NCI-H146 (cell line): ENCODE measurements at places on chromosomes 16 and 17.

GRCh38 chr17:34852614-34853013 is 108.6 kb downstream of the CCT6B start:
- DNase-seq: no peak

GRCh38 chr17:30380643-30381339 is 2.1 kb downstream of the CPD start:
- DNase-seq: no peak

GRCh38 chr17:4142107-4142900 is 526 bp downstream of the ZZEF1 start:
- DNase-seq: peak; percentile 64

- DNase-seq: no peak
Observed at GRCh38 chr17:81991684-81992305, 14.4 kb downstream of the ASPSCR1 start.

DNA sequence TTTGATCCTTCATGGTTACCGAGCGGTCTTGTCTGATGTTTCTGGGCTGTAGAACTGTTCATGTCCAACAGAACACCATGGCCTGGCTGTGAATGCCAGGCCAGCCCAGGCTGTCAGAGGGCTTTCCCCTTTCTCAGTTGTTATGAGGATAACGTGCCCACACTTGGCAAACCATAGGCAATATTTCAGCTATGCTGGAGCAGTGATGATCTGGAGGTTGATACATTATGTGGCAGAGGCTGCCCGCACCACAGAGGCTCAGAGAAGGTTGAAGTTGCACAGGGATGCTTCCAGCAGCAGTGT is 92.9 kb downstream of the C16orf78 start:
- DNase-seq: no peak

GRCh38 chr17:44983563-44983962 is 15.5 kb upstream of the C1QL1 start:
- no peak for DNase-seq

DNA sequence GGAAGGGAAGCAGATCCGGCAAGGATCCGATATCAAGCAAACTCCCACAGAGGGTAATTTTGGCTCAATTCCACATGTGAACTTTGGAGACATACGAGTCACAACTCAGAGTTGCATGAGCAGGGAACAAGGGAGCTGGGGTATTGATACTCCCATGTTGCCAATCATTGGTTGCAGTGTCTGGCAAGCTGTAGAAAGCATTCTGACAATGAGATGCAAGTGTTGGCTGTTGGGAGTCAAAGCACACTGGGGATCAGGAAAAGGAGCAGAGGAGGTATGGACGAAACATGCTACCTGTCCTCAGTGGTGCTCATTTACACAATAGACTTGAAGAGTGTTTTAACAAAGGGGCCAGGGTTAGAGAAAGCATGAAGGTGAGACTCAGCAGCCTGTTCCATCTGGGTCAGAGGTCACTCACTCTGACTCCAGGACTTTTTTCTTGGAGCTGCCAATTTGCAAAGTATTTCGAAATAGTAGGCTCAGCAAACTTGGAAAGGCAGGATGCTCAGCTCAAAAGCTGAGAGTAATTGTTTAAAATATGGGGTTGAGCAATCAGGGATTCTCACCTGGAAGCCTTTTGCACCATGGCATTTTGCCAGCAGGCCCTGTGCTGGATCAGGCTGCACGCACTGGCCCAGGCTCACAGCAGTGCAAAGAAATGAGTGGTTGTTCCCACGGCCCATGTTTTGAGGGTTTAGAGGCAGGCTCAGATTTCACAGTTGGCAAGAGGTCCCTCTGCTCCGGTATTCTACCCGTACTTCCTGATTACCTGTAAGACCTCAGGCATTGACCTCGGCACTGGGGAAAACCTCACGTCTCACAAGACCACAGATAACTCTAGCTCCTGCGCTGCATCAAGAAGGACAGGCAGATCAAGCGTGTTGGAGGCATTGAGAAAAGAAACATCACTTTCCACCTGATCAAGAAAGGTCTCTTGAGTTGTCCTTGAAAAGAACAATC is 17.6 kb upstream of the NKD1 start:
- DNase-seq: no peak

GRCh38 chr17:38613981-38614779 is 8.4 kb upstream of the SRCIN1 start:
- DNase-seq: peak; percentile 19

- no peak for DNase-seq
Observed at GRCh38 chr17:4969047-4969550, 1.5 kb upstream of the SPAG7 start.

DNA sequence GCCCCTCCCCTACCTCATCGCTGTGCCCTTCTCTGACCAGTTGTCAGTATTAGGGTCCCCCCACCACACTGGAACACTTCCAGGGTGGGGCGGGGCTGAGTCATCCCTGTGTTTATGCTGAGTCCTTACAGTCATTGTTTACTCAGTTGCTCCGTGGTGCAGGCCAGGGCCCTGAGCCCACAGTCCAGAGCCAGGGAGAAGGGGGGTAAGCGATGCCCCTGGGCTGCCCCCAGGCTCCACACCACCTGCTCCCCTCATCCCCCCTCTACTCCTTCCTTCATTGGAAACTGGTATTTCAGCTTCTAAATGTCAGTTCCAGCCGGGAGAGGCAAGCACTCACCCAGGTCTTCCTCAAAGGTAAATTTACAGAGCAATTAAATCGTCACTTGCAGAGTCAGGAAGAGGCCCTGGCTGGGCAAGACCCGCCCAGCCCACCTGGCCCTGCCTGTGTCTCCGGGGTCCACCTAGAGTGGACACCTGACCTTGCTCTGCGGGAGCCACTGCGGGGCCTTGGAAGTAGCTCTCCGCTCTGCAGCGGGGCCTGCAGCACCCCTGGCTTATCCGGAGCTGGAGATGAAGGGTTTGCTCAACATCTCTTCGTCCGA is 4.8 kb downstream of the ATP2A3 start:
- DNase-seq: peak; percentile 100

DNA sequence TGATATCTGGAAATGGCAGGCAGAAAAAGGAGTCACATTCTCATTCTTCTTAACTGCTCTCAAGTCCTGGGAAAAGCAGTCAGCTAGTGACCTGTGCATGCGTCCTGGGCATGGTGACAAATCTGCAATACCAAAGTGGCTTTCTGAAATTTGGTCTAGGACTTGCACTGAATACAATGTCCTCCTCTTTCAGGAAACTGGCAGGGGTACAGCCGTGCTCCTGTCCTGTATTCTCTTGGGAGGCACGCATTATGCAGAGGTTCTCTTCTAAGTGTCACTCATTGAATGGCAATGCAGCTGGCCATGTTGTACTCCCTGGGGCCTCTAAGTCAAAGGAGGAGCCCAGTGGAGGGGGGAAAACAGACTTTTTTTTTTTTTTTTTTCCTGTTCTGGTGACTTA is 10.6 kb downstream of the PHF12 start:
- no peak for DNase-seq

DNA sequence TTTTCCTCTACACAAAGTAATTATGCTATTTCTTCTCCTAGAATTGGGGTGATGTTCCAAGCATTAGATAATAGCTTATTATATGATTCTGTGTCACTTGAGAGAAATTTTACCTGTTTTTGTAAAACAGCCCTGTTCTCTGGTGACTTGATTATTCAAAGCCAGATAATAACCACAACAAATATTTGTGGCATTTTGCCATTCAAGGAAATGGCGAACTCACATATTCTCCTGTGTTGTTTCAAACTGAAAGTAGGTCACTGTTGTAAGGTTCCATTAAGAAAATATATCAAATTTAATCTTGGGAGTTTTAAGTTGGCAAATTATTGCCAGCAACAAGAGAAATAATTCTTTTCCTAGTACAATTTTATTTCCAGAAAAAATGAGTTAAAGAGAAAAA is 124.8 kb downstream of the STXBP4 start:
- no peak for DNase-seq

DNA sequence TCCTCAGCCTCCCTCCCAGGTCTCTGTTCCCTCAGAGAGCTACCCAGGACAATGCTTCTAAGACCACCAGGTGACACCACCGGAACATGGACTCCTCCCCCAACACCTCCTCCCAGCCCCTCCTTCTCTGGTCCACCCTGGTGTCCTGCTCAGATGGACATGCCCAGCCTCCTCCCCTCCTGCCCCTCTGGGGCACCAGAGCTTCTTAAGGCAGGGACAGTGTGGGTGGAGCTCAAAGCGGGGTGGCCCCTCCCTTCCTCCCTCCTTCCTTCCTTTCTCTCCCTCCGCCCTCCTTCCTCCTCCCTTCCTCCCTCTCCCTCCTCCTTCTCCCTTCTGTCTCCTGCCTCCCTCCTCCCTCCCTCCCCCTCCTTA is 22.7 kb downstream of the TRPV3 start:
- DNase-seq: no peak

DNA sequence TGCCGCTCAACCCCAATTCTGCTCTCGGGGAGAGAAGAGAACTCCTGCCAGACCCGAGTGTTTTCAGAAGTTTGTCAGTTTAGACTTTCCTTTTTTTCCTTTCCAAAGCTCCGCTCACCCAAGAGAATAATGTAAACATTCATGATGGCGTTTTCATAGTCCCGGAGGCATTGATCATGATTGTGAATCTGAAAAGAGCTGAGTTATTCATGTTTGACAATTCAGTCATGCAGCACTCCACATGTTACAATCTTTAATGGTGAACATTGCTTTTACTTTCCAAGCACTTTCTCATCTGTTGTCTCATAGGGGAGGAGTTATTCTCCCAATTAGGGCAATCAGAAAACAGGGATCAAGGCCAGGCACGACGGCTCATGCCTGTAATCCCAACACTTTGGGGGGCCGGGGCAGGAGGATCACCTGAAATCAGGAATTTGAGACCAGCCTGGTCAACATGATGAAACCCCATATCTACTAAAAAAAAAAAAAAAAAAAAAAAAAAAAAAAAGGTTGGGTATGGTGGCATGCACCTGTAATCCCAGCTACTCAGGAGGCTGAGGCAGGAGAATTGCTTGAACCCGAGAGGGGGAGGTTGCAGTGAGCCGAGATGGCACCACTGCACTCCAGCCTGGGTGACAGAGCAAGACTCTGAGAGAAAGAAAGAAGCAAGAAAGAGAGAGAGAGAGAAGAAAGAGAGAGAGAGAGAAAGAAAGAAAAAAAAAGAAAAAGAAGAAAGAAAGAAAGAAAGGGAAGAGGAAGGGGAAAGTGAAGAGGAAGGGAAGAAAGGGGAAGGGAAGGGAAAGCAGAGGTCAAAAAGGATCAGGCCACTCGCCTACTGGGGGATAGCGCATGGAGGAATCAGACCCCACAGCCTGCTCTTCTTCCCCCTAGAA is 70.0 kb upstream of the TNRC6C start:
- DNase-seq: no peak

DNA sequence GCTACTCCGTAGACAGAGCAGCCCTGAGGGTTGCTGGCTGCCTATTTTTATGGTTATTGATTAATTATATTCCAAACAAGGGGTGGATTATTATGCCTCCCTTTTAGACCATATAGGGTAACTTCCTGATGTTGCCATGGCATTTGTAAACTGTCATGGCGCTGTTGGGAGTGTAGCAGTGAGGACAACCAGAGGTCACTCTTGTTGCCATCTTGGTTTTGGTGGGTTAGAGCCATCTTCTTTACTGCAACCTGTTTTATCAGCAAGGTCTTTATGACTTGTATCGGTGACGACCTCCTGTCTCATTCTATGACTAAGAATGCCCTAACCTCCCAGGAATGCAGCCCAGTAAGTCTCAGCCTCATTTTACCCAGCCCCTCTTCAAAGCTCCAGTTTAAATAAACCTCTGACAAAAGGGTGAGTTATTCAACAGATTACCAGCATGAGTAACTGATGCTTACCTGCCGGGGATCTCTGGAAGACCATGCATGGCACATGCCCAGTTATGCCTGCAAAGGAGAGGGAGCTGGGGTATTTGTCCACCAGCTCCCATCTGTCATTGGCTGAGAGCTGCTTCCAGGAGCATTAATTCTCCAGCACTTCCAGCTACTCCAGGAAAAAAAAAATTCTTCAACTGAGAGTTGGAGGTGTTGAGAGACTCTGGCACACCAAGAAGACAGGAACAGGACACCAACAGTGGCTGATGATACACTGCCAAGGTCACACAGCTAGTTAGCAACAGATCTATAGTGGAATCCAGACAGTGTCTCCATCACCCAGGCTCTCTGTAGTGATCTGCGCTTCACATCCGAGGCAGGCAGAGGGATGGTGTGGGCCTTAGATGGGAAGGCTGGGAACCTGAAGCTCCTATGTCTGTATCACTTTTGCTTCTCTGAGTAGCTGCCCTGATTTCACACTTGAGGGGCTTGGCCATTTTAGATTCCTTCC is 36.6 kb upstream of the IL21R start:
- DNase-seq: no peak

- DNase-seq: peak; percentile 31
Observed at GRCh38 chr16:19169082-19169639, 1.1 kb downstream of the SYT17 start.

- no peak for DNase-seq
Observed at GRCh38 chr17:51230306-51230705, 29.5 kb downstream of the MBTD1 start.

- no peak for DNase-seq
Observed at GRCh38 chr17:40035162-40035559, 19.0 kb downstream of the MED24 start.

GRCh38 chr16:27739606-27740357 is 189.8 kb downstream of the KATNIP start:
- DNase-seq: no peak

- no peak for DNase-seq
Observed at GRCh38 chr17:53336281-53336680, 486.4 kb upstream of the KIF2B start.

- no peak for DNase-seq
Observed at GRCh38 chr16:25978218-25978617, 286.5 kb downstream of the HS3ST4 start.

DNA sequence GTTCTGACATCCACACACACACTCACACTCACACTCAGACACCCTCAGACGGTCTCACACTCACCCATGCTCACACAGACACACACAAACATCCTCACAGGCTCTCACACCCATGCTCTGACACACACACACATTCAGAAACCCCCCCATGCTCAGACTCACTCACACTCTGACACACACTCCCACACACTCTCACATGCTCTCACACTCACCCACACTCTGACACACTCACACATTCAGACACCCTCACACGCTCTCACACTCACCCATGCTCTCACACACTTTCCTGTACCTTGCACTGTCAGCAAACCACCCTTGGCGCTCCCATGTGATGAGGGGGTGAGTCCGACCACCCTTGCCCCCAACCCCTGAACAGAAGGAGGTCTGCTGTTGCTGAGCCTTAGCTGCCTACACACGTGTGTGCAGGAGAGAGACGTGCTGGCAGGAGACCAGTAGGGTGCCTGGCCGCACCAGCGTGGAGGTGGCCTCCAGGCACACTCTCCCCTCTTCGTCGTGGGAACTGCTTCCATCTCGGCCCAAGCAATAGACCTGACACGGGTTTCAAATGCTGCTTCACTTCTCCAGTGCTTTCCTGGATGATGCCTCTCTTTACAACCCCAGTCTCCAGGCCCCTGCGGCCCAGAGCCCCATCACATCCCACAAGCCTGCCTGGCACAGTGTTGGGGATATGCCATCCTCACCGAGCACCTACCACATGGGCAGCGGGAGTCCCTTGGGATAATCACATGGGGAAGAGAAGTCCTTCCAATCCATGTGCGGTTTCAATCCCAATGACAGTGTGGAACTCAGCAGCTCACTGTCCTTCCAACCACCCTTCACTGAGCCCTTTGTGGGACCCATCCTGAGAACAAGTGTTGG is 267.8 kb upstream of the FOXF1 start:
- DNase-seq: no peak

GRCh38 chr17:5131146-5131715 is 15.4 kb downstream of the USP6 start:
- no peak for DNase-seq

GRCh38 chr17:76524598-76525512 is 12.7 kb downstream of the CYGB start:
- DNase-seq: no peak

- DNase-seq: peak; percentile 47
Observed at GRCh38 chr17:50361561-50362480, 11.2 kb downstream of the MRPL27 start.

GRCh38 chr16:82993926-82994325 is 367.2 kb downstream of the CDH13 start:
- DNase-seq: no peak
